ENCODE measurements at places on chromosomes 3 and 15.

GRCh38 chr3:175266478-175266877 lies 407.3 kb downstream of the NAALADL2 start:
- DNase-seq, result no peak

DNA sequence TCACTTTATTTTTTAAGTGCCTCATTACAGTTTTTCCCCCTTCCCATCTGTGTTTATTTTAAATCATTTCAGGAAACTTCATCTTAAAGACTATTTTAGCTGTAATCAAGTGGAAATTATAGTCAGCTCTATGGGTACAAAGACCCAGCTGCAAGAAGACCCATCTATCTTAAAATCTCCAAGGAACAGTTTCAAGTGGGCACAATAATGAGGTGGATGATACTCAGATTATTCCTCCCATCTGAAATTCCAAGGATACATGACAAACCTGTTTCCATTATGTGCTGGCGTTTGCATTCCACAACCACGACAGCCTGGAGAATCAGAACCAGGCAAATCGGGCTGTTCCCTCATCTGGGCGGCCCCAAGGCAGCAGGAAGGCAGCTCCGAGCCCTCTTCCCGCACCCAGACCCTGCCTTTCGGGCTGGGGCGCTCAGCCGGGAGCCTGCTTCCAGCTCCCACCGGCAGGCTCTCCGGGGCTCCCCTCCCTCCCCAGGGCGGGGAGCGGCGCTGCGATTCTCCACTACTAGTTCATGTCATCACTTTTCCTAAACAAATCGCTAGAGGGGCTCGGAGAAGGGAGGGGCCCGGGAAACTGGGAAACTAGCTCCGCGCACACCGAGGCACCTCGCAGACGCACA lies at the start of gene MGLL:
Gene MGLL (minus strand): TSS at position 475 of the 641 bp plus-strand sequence. CDS start 197 bp downstream, at position 278.
- DNase-seq, result no peak

GRCh38 chr3:189157232-189158007 lies 14.4 kb upstream of the TPRG1 start:
- DNase-seq, result no peak

DNA sequence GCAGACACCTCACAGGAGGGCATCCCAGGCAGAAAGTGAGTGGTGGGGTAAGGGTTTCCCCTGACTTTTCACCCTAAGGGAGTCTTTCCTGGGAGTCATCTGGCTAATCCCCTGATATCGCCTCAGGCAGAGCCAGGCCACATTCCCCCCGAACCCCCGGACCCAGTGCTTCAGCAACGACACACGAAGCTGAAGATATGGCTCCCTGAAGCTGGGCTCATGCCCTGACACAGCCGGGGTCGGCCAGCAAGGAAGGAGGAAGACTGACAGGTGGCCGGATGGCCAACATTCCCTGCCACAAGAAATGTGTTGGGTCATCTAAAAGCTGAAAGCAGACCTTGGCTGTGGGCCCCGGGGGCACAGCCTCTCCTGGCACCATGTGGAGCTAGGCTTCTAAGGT lies 14.4 kb downstream of the CHST13 start:
- no peak for DNase-seq

DNA sequence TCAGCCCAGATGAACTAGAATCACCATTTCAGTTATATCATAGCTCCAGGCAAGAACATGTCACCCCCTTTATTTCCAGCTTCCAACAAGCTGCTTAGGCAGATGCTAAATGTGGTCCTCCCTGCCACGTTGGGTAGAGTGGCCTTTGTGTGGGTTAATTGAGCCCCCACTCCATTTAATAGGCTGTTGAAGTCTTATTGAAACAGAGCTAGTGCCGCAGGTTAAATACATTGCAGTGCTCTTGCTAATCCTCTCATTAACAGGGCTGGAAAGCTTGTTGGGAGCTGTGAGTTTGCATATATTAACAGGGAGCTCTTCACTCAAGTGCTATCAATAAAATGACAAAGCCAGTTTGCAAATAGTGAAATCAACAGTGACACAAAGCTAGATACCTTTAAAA lies 248.4 kb upstream of the CMC1 start:
- DNase-seq, result no peak

- no peak for DNase-seq
Observed at GRCh38 chr3:47643092-47643491, 64.4 kb upstream of the CSPG5 start.

- DNase-seq, result no peak
Observed at GRCh38 chr15:67146234-67146633, 80.8 kb downstream of the SMAD3 start.

GRCh38 chr15:57872281-57873030 lies 165.9 kb downstream of the POLR2M start:
- no peak for DNase-seq

DNA sequence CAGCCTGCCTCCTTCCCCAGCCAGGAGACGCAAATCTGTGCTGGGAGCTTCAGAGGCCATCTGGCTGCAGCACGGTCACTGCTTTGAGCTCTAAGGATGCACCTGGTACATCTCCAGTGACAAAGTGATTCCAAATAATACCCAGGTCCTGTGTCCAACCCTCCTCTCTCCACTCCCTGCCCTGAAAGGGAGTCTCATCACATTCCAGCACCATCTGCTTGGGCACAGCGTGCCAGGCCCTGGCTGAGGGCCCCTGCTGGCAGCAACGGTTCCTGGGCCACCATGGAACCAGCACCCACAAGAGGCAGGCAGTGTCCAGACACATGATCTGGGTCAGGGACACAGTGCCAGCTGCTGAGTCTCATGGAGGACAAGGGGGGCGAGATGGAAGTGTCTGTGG lies 81.3 kb downstream of the MTHFS start:
- DNase-seq, result no peak

DNA sequence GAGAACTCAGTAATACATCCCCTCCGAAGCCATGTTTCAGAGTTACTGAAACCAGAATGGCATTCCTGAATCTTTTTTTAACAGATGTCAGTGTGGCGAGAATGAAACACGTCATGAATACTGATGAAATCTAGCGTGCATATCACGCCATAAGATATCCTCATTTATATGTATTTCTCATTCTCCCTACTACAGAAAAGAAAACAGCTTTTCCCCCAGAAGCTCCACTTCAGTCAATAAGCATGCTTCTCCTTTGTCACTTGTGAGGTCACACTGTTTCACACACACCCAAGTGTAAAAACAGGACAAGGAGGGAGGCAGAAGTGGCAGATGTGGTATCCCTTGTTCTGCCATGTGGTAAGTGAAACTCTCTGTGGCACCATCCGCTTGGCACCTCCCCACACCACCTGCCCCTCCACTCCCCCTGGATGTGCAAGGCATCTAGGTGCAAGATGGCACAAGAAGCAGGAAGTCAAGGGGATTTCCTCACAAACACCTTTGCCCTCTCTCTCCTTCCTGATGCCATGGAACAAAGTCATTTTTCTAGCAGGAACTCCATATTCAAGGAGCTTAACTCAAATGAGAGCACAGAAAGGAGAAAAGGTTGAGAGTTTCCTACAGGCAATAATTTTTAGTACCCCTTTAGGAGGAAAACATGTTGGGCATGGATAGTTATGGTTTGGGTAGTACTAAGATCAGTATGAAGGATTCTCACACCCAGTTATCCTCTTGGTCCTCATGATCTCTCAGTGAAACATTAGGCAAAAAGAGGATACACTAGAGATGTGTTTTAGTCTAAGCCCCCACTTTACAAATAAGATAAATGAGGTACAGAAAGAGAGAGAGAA lies 47.5 kb upstream of the FRMD4B start:
- DNase-seq, result no peak

DNA sequence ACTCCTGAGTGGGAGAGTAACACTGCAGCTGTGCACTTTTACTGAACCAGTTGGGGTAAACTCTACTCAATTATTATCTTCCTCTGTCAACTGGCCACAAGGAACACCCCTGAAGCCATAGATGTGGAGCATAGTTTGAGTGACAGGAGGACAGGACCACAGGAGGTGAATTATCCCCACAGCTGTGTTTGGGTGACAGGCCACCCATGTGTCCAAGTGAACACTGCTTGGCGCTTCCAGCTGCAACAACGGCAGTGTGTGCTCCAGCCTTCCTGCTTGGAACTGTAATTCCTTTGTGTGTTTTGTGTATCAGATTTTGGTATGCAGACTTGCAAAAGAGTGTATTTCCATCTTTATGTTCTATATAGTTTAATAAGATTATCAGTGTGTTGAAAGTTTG lies 20.2 kb upstream of the TSPAN3 start:
- DNase-seq, result no peak

GRCh38 chr3:157551961-157552360 lies 48.7 kb upstream of the VEPH1 start:
- no peak for DNase-seq

DNA sequence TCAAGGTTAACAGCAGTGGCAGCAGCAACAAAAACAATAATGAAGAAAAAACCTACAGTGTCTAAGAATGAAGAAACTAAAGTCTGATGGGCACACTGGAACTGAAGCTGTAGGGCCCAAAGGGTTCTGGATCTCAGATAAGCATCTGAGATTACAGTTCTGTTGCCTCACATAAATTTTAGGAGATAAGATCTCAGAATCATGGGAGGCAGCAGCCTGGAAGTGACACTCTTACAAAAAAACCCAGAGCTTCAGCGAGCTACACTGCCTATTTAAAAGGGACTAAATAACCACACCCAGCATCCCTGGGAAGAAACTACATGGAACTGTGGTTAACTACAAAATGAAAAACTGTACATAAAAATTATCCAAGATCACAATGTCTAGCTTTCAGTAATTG lies 61.2 kb downstream of the PLD1 start:
- no peak for DNase-seq

GRCh38 chr15:84761607-84762131 lies 13.3 kb downstream of the ZNF592 start:
- DNase-seq, result no peak

DNA sequence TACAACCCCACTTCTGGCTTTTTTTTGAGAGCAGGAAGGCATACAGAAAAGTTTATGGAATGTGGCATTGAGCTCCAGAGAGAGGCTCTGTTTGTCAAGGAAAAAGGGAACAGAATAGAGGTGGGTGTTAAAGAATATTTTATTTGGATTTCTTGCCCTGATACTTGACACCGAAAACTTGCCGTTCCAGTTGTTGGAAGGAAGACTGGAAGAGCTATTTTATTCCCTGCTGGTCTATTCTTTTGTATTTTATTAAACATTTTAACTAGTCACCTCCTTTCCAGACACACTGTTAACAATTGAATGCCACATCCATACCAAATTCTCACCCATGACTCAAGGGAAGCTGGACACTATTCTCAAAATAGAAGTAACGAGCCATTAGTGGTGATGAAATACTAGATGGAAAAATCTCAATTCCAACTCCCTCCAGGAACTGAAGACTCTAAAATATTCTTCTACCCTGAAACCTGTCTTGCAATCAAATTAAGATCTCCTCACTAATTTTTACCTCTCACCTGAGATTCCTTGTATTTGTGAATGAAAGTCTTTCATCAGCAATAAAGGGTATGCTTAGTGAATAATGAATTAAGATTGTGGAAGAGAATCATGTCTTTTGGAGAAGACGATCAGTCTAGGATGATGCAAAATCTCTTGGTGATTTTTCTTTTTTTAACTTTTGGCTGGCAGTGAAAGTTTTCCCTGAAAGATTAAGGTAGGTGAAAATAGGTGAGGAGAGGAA lies 28.5 kb downstream of the GREM1 start:
- DNase-seq, result no peak

- no peak for DNase-seq
Observed at GRCh38 chr3:16090024-16090423, 84.5 kb upstream of the GALNT15 start.

GRCh38 chr3:35639254-35640186 lies at the start of gene ARPP21:
ARPP21 (plus strand) TSS chr3:35639525; CDS start chr3:35681752, 42,227 bp downstream.
- no peak for DNase-seq

- DNase-seq, result no peak
Observed at GRCh38 chr3:157868946-157869345, 237.3 kb downstream of the SHOX2 start.

- no peak for DNase-seq
Observed at GRCh38 chr3:121232309-121233225, 313.2 kb downstream of the POLQ start.

DNA sequence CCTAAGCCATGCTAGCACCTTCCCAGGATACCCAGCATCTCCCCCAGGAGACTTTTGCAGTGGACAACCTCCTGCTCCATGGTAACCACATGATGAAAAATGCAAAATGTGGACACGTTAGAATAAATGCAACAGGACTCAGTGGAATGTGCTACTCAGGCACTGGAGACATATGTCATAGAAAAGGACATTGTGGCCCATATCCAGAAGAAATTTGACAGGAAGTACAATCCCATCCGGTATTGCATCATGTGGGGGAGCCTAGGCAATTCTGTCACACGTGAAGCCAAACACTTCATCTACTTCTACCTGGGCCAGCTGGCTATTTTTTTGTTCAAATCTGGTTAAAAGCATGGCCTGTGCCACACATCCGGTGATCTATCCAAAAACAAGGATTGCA lies 227.2 kb upstream of the GPR149 start:
- no peak for DNase-seq

- no peak for DNase-seq
Observed at GRCh38 chr3:65992106-65992505, 46.6 kb downstream of the MAGI1 start.

- peak; percentile 77 for DNase-seq
Observed at GRCh38 chr3:123642182-123642956, 57.5 kb upstream of the HACD2 start.
